ENCODE measurements at places on chromosomes 6 and 20. TPM values are rescaled to one million over a fixed set of nuclear protein-coding genes. Genes with fewer than 3 reads are reported as not detected.

SLC24A3 gene
- not detected for total RNA-seq

FRS3 gene
- total RNA-seq, result 0.81 TPM

EBF4 gene
- total RNA-seq, result 7.2 TPM

PHACTR2 gene
- 15.5 TPM for total RNA-seq

NRSN2 gene
- total RNA-seq, result 45.1 TPM

HDGFL1 gene
- total RNA-seq, result not detected

DNA sequence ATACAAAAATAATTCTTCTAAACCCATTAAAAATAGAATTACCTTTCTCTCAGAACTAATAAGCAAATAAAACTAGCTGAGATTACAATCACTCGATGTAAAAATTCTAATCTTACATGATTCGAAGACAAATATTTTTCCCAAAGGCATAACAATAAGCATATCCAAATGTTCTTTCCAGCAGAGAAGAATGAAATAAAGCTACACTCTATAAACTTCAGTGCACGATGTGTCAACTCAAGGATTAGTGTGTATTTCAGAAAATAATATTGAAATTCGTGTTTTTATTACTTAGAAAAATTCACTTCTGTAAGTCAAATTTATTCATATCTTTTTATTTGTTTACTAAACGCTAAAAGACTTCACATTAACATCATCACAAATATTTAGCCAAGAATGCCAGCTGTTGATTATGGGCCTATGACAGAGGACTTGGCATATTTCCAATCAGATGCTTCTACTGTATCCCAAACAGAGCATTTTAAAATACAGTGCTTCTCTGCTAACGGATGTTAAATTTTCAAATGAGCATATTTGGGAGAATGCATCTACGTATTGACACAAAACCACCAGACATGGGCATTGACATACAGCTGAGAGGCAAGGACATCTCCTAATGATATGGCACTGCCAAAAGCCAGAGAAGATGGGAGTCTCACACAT is 54.7 kb upstream of the PDE7B start:
- no peak for DNase-seq

GRCh38 chr6:118768904-118769325 is 117.5 kb upstream of the CEP85L start:
- no peak for DNase-seq

GRCh38 chr6:83354747-83355146 is 76.1 kb downstream of the ME1 start:
- no peak for DNase-seq

DNA sequence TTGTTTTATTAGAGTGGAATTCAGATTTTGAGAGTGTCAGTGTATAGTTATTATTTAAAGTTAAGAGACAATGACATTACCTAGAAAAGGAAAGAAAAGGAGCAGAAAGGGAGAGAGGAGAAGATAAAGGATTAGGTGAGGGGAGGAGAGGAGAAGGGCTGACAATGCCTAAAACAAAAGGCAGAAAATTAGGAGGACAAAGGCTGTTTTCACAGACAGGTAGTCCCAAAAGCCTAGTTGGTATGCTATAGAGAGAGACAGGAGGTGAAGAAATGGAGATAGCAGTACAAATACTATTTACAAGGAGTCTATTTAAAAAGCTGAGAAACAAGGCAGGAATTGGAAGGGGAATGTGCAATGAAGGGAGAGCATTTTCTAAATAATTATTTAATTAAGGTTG is 409.4 kb upstream of the ADGRB3 start:
- DNase-seq, result no peak

- DNase-seq, result no peak
Measured at GRCh38 chr6:113719545-113719944, 137.6 kb upstream of the MARCKS start.

DNA sequence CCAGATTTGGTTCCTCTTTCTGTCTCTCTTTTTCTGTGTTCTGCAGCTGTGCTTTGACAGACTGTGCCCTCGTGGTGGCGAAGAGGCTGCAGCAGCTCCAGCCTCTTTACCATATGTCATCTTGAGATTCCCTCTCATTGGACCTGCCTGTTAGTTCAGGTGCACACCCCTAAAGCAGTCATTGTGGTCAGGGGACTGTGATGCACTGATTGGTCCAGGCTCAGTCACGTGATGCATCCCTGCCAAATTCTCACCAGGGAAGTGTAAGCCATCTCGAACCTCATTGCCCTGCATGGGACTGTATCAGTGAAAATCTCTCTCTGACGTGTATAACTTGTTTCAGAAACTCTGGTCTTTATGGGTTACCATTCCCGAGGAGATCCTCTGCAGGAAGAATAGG is 160.3 kb downstream of the EYA2 start:
- DNase-seq, result peak; percentile 7

GRCh38 chr20:19193349-19193748 is 19.1 kb upstream of the SLC24A3 start:
- DNase-seq, result no peak

- no peak for DNase-seq
Measured at GRCh38 chr6:137867685-137868509, 838 bp downstream of the TNFAIP3 start.

DNA sequence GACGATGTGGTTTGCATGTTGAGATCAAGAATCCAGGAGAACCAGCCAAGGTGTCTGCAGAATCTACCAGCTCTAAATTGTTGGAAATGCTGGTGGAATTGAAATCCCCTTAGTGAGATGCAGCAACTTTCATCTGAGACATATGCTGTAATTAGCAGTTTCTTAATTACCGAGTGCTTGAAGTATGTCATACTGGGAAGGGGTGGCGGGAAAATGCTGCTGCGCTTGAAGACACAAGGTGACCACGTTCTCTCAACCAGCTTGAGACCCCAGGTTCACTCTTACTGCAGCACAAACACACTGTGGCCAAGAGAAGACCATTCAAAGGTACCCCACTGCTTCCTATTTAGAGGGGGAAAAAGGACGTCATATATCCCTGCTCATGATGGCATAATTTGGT is 59.0 kb downstream of the PFDN4 start:
- no peak for DNase-seq

DNA sequence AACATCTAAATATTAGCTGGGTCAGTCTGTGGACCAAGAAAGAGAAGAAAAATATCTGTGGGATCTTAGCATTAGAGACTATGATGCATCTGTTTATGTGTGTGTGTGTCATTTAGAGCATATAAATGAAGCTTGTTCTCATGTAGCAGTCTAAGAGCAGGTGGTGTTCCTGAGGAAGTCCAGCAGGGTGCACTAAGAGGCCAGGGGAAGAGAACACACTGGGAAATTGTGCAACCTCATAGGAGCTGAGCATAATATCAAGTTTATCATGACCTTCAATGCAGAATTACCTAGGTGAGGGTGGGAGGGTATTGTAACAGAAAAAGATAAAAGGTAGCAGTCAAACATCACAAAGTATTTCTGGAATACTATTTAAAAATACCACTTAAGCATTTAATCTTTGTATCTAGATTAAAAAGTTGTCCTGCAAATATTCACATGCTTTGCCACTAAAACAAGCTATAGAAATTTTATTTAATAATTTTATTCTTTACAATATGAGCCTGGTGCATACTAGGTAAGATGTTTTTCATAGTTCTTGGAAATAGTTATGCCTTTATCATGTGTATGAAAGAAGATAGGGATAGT is 80.5 kb downstream of the SMPDL3A start:
- peak; percentile 45 for DNase-seq

- DNase-seq, result peak; percentile 86
Measured at GRCh38 chr6:150491131-150491810, 108.4 kb upstream of the PLEKHG1 start.

GRCh38 chr6:74289884-74290283 is 593.9 kb downstream of the CD109 start:
- DNase-seq, result no peak

- peak; percentile 44 for DNase-seq
Measured at GRCh38 chr6:13554929-13555333, 19.5 kb upstream of the SIRT5 start.

GRCh38 chr6:167779993-167780655 is 46.6 kb upstream of the AFDN start:
- no peak for DNase-seq

GRCh38 chr6:16851044-16851540 is 89.8 kb upstream of the ATXN1 start:
- DNase-seq, result no peak

DNA sequence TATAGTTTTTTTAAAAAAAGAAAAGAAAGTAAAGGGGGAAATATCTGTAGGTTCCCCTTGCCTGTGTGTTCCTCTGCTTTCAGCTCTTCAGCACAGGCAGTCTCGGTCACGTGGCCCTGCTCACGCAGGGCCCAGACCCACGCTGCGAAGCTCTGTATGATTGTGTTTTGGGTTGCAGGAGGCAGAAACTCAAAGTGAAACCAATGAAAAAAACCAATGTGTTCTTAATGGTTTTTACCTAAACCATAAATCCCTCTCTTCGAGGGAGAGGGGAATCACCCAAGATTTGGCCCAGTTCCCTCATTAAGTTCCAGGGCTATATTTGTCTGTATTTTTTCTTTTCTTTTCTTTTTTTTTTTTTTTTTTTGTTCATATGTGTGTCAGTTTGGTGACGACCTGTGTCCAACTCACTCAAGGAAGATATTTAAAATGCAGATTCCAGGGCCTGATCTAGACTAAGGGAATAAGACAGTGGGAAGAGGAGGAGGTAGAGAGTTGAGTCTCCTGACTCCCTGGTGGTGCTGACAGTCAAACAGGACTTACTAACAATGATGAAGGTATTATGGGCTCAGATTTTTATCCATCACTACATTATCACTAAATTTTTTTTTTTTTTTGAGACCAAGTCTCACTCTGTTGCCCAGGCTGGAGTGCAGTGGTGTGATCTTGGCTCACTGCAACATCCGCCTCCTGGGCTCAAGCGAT is 33.8 kb upstream of the RREB1 start:
- DNase-seq, result no peak

DNA sequence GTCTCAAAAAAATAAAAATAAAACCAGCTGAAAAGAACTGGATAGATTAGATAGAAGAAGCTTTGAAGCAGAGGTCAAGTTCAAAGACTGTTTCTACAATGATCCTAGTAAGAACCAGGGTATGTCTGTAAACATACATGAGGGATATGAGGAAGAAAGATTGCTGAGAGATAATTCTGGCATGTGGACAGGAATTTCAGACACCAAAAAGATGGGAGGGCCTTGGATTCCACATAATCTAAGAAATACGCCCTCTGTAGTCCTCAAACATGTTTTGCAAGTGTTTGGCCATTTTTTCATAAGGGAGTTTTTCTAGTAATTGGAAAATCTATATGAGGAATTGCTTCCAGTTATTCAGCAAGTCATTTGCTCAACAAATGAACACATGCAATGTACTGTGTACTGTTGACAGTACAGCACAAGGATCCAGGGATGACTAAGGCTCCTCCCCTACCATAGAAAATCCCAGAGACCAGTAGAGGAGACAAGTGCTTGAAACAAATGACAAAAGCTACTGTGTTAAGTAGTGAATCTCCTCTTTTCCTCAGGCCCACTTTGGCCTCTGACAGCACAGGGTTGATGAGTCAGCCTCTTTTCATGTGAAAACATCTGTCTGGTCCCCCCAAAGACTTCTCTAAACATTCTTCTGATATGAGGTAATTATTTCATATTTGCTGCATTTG is 795.9 kb downstream of the MAFB start:
- peak; percentile 8 for DNase-seq

- no peak for DNase-seq
Measured at GRCh38 chr6:80411486-80411885, 305.0 kb downstream of the BCKDHB start.

DNA sequence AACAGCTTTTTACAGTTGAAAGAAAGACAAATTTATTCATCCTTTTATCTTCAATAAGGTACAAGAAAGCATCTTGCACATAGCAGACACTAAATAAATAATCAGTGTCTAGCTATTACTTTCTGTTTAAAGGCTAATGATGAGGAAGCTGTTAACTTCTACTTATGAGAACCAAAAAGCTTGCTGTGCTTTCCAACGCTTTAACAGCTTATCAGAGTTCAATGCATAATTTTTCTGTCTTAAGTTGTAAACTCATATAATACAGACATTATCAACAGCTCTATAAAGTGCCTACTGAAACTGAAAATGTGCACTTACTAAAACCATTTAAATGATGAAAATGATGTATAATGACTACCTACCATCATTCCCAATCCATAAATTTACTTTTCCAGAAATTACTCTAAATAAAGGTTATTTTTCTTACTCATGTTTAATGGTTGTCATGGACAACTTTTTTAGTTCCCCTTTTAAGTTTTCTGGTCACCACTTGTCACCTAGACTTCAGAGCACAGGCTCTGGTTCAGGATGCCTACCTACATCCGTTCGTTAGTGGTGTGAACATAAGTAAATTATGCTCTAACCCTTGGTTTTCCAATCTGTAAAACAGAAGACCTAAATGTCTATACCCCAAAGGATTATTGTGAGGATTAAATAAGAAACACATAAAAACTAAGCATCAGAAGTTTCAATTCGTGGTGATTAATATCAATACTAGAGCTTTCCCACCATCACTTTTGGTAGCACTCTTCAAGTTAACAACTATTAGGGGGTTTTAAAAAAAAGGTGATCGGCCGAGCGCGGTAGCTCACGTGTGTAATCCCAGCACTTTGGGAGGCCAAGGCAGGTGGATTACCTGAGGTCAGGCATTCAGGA is 8.0 kb downstream of the PNISR start:
- no peak for DNase-seq

DNA sequence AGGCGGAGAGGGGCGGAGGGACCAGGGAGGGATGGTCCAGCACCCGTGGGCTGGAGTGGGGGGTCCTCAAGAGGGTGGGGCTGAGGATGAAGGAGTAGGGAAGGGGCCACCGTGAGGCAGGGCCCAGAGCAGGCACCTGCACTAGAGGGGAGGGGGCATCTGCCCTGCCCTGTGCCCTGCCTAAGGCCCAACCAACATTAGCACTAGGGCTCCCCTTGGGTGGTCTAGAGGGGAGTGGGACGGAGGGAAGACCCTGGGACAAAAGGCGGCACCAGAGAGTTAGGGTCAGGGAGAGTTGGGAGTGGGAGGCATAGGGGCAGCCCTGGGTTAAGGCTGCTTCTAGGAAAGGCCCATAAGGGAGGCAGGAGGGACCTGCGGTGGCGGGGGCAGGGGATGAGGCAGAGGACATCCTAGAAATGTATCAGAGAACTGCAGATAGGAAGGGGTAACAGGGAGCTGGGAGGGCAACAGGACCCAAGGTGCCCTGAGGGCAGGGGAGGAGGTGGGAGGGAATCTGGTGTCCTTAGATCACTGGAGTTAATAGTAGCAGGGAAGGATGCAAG is 24.5 kb downstream of the HLA-F start:
- no peak for DNase-seq

DNA sequence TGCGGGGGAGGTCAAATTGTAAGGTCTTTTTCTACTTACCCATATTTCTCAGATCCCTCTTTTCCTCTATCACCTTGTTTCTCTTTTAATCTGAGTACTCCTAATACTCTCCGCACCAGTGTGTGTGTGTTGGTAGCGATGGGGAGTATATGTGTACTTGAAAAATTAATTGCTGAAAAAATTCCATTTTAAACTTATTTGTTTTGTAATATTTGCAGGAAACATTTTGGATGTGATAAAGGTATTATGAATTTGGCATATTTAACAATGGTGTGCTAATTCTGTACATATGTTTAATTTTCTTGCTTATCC is 48.1 kb upstream of the MLIP start:
- no peak for DNase-seq
